Motor neuron (in vitro differentiated cells): ENCODE measurements at places on chromosomes 1 and 21. TPM values are rescaled to one million over a fixed set of nuclear protein-coding genes. Genes with fewer than 3 reads are reported as not detected.

MYOC gene
- total RNA-seq = 0.27 TPM in 1 of 2 replicates, not detected in the other

MRPL37 gene
- 74.1 and 74.2 TPM in 2 replicates for total RNA-seq

PLPP3 gene
- 18.0 and 19.2 TPM in 2 replicates for total RNA-seq

PER3 gene
- total RNA-seq = 7.9 and 8.5 TPM in 2 replicates

KRTAP19-1 gene
- total RNA-seq = not detected in 2 replicates

BLACAT1 gene
- total RNA-seq = 0.29 and 0.59 TPM in 2 replicates

KIF14 gene
- 8.4 and 9.1 TPM in 2 replicates for total RNA-seq

SFN gene
- total RNA-seq = 0.21 and 0.59 TPM in 2 replicates

RSPH1 gene
- 0.28 TPM in 1 of 2 replicates, not detected in the other for total RNA-seq

PRELP gene
- total RNA-seq = 0.23 and 0.63 TPM in 2 replicates

TMEM52 gene
- total RNA-seq = 2.2 and 3.3 TPM in 2 replicates

PARK7 gene
- total RNA-seq = 348 and 382 TPM in 2 replicates

HSD11B1 gene
- total RNA-seq = not detected in 2 replicates

VANGL2 gene
- total RNA-seq = 92.4 and 97.7 TPM in 2 replicates

PIGR gene
- 0.10 TPM in 1 of 2 replicates, not detected in the other for total RNA-seq

MINDY1 gene
- total RNA-seq = 20.2 and 22.3 TPM in 2 replicates

FAM163A gene
- 2.4 and 3.0 TPM in 2 replicates for total RNA-seq

PTAFR gene
- total RNA-seq = 0.27 and 1.0 TPM in 2 replicates

CFAP74 gene
- total RNA-seq = 0.22 and 0.25 TPM in 2 replicates

PROX1 gene
- total RNA-seq = 8.5 and 9.5 TPM in 2 replicates

REN gene
- 0.33 and 0.34 TPM in 2 replicates for total RNA-seq

TMEM269 gene
- total RNA-seq = 0.91 and 0.92 TPM in 2 replicates

SELENBP1 gene
- total RNA-seq = 60.0 and 61.3 TPM in 2 replicates

KRTAP7-1 gene
- total RNA-seq = not detected in 2 replicates

LRRC39 gene
- 1.6 and 2.3 TPM in 2 replicates for total RNA-seq

C1QB gene
- total RNA-seq = not detected in 2 replicates

LRRC8B gene
- total RNA-seq = 9.0 and 11.7 TPM in 2 replicates

FOXD3 gene
- total RNA-seq = 0.10 TPM in 1 of 2 replicates, not detected in the other

NIPAL3 gene
- 28.1 and 29.0 TPM in 2 replicates for total RNA-seq

ACTN2 gene
- total RNA-seq = 3.9 and 7.3 TPM in 2 replicates
